Stimulated activated CD4-positive, alpha-beta T cell treated with anti-CD3 and anti-CD28 coated beads, Interleukin-2, amount 100 ng/mL, for 4 hours (primary cell): ENCODE measurements at places on chromosomes 2 and 18.

DNA sequence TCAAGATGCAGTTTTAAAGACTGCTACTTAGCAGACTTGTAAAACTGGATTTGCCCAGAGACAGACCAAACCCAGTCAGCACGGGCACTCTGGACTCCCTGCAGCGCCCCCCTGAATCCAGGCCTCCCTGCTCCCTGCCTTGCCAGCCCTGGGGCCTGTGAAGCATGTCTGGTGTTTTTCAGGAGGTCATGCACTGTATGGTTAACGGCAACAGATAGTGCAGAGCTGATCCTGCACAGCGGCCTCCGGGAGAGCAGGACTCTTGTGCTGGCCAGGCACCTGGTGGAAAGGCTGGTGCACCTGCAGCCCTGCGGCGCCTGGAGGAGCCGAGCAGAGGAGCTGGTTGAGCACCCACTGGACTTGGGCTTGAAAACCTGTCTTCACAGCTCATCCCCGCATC is 30.4 kb downstream of the HDAC4 start:
- DNase-seq = no peak

GRCh38 chr2:226760412-226761194 is 39.0 kb downstream of the IRS1 start:
- DNase-seq = no peak

- no peak for DNase-seq
Measured at GRCh38 chr2:13495051-13495450, 778.3 kb downstream of the TRIB2 start.

GRCh38 chr2:227785293-227785692 is 28.3 kb upstream of the CCL20 start:
- DNase-seq = no peak
